ENCODE measurements at places on chromosomes 6 and 20.

DNA sequence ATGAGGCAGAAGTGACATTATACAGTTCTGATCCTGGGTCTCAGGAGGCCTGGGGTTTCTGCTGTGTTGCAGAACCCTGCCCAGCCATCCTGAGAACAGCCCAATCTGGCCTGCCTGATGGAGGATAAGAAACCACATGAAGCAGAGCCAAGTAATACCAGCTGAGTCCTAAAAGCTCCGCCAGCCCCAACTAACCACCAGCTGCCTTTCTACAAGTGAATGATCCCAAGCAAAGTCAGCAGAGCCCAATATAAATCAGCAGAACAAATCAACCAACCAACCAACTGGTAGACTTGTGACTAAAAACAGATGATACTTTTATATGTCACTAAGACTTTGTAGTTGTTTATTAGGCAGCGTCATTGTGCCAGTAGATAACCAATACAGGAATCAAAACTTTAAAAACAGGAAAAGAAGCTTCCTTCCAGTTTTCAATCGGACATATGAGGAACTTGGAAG is 52.1 kb downstream of the SNX5 start:
- DNase-seq = no peak

DNA sequence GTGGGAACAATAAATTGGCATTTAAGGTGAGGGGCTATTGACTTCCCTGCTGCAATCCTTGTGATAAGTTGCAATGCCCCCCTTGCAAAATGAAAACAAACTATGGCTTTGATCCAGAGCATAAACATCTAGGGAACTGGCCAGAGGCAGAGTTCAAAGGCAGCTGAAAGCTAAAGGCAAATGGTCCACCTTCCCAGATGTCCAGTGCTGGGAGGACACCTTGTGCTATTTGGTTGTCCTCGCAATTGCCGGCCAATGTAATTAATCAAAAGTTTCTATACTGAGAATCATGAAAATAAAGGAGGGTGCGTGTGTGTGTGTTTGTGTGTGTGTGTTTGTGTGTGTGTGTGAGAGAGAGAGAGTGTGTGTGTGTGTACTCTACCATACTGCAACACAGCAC is 337.4 kb downstream of the CBLN4 start:
- no peak for DNase-seq

- DNase-seq = no peak
Observed at GRCh38 chr6:165679326-165679725, 16.3 kb upstream of the PDE10A start.

GRCh38 chr6:142932889-142933288 is 12.1 kb downstream of the HIVEP2 start:
- DNase-seq = no peak

DNA sequence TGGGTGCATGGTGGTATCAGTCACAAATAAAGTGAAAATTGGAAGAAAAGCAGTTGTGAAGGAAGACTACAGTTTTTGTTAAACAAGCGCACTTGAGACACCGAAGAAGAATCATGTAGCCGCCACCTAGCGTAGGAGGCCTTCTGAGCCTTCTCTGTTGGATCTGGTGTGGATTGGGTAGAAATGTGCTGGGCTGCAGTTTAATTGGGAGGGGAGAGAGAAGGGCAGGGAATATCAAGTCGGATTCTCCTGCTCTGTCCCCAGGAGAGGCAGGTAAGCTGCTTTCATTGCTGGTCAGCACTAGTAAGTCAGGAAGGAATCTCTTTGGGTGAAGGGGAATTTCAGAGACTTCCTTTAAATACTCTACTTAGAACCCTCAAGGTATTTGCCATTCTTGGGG is 1.2 kb upstream of the FABP7 start:
- no peak for DNase-seq

GRCh38 chr6:88650029-88650619 is 313.3 kb downstream of the RNGTT start:
- DNase-seq = no peak

DNA sequence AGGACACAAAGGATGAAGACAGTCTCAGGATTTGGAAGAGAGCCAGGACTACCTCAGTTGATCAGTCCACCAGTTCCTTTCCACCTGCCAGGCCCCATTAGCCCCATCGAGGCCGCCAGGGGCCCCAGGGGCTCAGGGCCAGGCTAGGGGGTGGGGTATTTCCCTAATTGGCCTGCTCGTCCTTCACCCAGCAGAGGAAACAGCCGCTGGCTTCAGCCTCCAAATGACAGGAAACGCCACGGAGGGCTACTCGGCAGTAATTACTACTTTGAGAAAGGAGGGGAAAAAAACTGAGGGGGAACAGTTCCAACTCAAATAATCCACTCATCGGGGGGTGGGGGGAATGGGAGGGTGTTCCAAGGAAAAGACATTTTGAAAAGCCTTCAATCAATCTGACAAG is 42.7 kb downstream of the MAFB start:
- DNase-seq = no peak

DNA sequence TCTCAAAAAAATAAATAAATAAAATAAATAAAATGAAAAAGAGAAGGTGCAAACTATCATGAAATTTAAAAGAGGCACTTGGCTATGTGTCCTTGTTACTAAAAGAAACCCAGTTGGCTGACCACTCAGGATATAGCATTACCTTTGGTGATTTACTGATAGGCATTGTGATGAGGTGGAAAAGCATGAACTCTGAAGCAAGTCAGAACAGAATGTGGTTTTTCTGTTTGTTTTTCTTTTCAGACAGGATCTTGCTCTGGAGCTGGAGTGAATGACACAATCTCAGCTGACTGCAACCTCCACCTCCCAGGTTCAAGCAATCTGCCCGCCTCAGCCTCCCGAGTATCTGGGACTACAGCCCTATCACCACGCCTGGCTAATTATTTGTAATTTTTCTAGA is 31.9 kb downstream of the ZNF184 start:
- DNase-seq = no peak

GRCh38 chr6:30555816-30556065 is 548 bp downstream of the GNL1 start:
- DNase-seq = no peak

- no peak for DNase-seq
Observed at GRCh38 chr6:143598466-143599080, 79.2 kb upstream of the PHACTR2 start.

GRCh38 chr6:120771019-120771418 is 563.3 kb downstream of the TBC1D32 start:
- no peak for DNase-seq

- DNase-seq = no peak
Observed at GRCh38 chr20:5844063-5844681, 94.0 kb downstream of the SHLD1 start.
